ENCODE measurements at places on chromosomes 3 and 15. TPM values are rescaled to one million over a fixed set of nuclear protein-coding genes. Genes with fewer than 3 reads are reported as not detected.

- peak; percentile 86 for DNase-seq
Observed at GRCh38 chr3:98602078-98602678, 8.8 kb upstream of the CPOX start.

DNA sequence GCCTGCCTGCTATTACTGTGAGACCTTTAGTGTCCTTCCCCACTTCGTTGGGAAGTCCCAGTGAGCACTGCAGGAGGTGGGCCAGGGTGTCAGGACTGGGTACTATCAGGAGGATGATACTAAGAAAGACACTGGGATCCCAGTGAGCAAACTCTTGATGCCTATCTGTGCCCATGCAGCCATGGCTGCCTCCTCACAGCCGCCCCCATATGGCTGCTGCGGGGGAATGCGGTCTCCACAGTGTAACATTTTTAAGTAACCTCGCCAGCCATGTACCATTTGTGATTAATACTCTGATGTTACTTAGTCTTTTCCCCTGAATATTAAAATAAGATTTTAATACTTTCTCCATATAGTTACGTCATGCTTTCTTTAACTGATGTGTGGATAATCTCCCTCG is 312.2 kb downstream of the RYR3 start:
- DNase-seq = peak; percentile 28

- DNase-seq = no peak
Observed at GRCh38 chr3:106332129-106332528, 463.3 kb upstream of the CBLB start.

DNA sequence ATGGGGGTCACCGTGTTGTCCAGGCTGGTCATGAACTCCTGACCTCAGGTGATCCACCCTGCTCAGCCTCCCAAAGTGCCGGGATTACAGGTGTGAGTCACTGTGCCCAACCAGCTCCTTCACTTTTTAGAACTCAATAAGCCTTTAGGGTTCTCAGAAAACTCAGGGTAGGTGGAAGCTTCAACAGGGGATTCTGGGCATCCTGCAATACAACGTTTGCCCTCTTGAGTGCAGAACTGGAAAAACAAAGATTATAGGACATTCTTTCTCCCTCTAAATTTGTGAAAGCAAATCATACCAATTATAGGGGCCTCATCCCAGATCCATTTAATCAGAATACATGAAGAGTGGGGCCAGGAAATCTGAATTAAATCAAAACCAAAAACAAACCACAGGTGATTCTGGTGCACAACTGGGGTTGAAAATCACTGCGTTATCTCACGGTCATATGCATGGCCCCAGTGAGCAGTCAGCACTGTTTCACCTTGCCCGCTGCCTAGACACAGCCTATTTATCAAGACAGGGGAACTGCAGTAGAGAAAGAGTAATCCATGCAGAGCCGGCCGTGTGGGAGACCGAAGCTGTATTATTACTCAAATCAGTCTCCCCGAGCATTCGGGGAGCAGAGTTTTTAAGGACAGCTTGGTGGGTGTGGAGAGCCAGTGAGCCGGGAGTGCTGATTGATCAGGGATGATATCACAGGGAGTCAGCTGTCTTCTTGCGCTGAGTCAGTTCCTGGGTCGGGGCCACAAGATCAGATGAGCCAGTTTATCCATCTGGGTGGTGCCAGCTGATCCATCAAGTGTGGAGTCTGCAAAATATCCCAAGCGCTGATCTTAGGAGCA is 58.4 kb downstream of the TMEM44 start:
- DNase-seq = no peak

- no peak for DNase-seq
Observed at GRCh38 chr3:120604784-120605183, 8.6 kb downstream of the NDUFB4 start.

DNA sequence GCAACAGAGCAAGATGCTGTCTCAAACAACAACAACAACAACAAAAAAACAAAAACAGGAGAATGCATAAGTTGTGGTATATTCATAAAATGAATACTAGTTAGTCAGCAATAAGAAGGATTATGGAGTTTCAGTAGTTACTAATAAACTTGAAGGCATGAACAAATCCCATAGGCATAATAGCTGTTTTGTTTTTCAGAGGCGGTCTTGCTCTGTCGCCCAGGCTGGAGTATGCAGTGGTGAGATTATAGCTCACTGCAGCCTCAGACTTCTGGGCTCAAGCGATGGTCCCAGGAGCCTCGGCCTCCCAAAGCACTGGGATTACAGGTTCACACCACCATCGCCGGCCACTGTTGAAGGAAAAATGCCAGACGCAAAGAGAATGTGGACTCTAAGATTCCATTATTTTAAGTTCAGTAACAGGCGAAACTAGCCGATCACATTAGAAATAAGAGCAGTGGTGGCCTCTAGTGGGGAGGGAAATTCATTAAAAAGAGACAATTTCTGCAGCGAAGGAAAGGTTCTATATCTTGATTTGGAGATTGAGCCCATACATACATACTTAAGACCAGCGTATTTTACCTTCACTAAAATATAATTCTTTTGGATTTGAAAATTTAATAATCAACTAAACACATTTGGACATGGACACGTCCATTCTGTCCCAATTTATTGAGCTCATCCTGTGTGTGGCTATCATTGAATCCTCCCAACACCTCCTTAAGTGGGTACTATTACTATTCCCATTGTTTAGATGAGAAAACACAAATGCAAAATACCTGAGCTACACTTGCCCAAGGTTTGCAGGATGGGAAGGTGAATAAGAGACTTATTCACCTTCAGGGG is 27.4 kb upstream of the HDAC11 start:
- DNase-seq = peak; percentile 76

- DNase-seq = no peak
Observed at GRCh38 chr15:49645941-49646340, 25.1 kb downstream of the DTWD1 start.

DNA sequence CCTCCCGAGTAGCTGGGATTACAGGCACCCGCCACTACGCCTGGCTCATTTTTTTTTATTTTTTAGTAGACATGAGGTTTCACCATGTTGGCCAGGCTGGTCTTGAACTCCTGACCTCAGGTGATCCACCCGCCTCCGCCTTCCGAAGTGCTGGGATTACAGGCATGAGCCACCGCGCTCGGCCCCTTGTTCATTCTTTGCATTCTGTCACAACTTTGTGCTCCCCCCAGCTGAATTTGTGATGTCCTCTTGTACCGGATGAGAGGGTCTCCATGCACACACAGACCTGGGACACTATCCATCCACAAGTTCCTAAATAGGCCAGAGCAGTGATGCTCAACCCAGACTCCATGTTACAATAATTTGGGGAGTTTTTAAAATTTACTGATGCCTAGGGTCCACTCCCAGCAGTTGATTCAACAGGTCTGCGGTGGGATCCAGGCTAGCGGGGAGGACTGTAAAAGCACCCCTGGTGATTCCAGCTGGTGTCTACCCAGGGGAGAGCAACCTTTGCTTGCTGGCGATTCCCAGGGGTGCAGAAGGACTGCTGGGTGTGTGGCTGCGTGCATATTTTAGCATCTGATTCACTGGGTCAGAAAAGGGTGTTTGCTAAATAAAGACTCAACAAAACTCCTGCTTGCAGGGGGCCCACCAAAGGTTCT is 1.0 kb downstream of the RASSF1 start:
- DNase-seq = no peak

Gene SEMA5B
- not detected for total RNA-seq

Gene PRKCD
- 3.3 TPM for total RNA-seq

Gene SEMA3G
- total RNA-seq = 0.40 TPM

Gene EFHB
- not detected for total RNA-seq

Gene FBXW12
- not detected for total RNA-seq

Data from SK-MEL-5 (cell line).